Nephron progenitor cell (in vitro differentiated cells): ENCODE measurements at places on chromosomes 7 and 10.

DNA sequence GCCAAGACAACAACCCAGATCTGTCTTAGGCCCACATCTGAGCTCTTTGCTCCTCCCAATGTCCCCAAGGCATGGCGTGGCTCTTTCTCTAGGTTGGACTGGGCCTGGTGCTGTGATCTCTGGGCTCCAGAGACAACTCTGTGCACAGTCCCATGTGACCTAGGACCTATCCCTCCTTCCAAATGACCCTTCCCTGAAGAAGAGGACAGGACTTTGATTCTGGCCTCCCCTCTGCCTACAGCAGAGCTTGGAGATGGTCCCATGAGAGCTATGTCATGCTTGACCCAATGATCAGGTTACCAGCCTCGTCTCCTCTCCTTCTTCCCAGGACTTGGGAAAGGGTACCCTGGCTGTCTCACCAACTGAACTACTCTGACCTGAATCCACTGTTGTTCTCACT is 296.3 kb upstream of the GALNT17 start:
- no peak for DNase-seq

DNA sequence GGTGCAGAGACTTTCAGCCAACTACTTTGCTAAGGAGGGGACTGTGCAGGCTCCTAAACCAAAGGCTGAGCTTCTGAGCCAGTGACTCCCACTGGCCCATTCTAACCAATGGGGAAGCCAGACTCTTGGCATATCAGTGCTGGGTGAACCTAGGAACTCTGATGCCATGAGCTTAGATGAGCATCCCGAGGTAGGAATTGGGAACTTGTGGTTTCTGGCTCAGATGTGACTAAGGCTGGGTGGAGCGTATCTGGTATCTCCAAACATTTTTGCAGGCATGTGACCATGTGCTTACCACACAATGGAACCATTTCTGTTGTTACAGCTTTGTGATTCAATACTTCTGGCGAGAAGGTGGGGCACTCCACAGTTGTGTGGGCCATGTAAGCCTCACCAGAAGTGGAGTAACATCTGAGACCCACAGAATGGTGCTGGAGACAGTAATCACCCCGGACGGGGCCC is 2.5 kb upstream of the AVPI1 start:
- no peak for DNase-seq

GRCh38 chr7:157817433-157817832 is 480.6 kb downstream of the DNAJB6 start:
- no peak for DNase-seq

DNA sequence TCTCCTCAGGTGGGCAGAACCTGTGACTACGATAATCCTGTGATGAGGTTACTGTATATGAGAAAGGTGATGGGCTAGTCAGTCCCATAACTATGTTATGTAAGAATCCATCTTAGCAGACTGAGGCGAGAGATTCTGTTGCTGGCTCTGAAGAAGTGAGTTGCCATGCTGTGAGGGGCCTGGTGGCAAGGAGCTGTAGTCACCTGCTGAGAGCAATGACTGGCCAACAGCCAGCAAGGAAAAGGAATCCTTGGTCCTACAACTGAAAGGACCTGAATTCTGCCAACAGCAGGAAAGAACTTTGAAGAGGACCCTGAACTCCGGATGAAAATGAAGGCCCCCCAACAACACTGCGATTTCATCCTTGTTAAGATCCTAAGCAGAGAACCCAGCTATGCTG is 31.0 kb upstream of the DNAJB12 start:
- no peak for DNase-seq

- DNase-seq = no peak
These were observed 63.5 kb downstream of the CFAP46 start for GRCh38 chr10:132878730-132879407.
